ENCODE measurements at places on chromosomes 11 and 22. TPM values are rescaled to one million over a fixed set of nuclear protein-coding genes. Genes with fewer than 3 reads are reported as not detected.

GRCh38 chr11:14423633-14424032 lies 64.7 kb upstream of the RRAS2 start:
- no peak for DNase-seq

ME3 gene
- 18.9 TPM for total RNA-seq

- DNase-seq: no peak
These were observed 59.4 kb upstream of the CD44 start for GRCh38 chr11:35079611-35080010.

GRAMD1B gene
- 8.5 TPM for total RNA-seq

GRCh38 chr22:47401976-47402770 lies 639.7 kb downstream of the TBC1D22A start:
- DNase-seq: no peak

GRIA4 gene
- 2.9 TPM for total RNA-seq

- no peak for DNase-seq
These were observed 89.8 kb downstream of the ALX4 start for GRCh38 chr11:44219830-44220796.

DNA sequence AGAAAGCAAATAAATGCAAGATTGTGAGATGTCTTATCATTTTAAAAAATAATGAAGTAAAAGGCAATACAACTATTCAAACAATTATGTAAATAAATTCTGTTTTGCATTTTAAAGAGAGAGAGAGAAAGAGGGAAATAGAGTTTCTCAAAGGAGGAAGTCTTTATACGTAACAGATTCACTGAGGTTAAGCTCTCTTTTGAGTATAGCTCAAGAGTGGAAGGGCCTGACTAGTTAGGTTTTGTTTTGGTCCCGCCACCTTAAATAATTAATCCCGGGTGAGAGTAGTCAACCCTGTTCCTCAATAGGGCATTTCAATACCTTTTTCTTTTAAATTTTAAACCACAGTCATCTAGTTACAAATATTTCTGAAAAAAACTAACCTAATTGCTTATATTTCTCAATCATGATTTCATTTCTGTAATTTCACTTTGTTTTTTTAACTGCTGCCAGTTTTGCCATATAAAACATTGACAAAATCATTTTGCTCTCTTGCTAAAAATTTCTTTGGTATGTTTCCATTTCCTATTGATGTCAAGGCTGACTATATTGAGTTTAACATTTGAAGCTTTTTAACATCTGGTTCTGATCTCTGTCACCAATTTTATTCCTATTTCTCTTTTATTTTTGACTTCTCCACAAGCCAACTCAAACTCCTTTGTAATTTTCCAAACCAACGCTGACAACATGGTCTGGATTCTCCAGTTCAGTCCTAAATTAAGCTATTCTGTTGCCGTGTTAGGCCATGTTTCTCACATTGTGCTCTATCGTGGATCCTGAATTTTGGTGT lies 10.3 kb downstream of the OR10D3 start:
- DNase-seq: no peak

- no peak for DNase-seq
These were observed 51.9 kb upstream of the ALX4 start for GRCh38 chr11:44361813-44362212.

DNA sequence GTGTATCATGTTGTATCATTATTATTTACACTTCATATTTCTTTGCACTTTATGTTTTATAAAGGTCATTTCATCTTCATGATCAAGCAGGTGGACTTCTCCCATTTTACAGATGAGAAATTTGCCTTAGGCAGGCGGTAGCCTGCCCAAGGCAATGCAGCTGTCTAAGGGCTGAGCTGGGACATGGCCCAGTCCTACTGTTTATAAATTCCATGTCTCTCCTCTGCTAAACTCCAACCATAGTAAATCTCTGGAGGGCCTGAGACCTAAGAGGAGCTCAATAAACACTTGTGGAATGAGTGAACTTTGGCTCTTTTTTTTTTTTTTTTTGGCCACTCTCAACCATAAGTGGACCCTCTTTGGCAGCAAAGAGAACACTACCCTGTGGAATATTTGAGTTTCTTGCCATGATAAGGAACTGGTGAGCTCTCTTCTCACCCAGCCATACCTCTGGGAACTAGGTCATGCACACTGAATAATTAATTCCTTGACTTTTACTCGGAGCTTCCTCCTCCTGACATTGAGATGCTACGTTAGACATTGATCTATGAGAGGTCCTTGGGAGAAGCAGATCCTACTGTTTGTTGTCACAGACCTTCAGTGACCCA lies 29.9 kb downstream of the MICAL2 start:
- DNase-seq: no peak

KCTD14 gene
- 1.6 TPM for total RNA-seq

DNA sequence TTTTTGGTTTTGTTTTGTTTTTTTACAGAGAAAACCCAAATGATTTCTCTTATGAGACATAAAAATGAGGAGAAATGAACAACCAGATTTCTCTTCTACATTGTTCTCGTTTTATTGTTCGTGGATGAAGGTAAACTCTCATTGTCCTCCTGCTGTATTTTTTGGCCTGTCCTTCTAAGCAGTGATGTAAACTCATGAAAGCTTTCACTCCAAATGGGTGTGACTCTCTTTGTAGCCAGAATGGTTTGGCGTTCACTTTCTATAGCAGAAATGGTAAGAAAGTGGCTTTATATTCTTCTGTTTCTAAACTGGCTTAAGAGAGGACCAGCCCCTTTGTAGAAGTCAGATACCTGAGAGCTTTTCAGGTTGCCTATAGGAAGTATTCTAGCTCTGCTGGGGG lies 15.5 kb upstream of the BMAL1 start:
- DNase-seq: no peak

GRCh38 chr11:62193952-62194351 lies 3.9 kb downstream of the SCGB1D1 start:
- DNase-seq: no peak

KCNQ1 gene
- total RNA-seq: 0.86 TPM

MYO7A gene
- 2.1 TPM for total RNA-seq

DNA sequence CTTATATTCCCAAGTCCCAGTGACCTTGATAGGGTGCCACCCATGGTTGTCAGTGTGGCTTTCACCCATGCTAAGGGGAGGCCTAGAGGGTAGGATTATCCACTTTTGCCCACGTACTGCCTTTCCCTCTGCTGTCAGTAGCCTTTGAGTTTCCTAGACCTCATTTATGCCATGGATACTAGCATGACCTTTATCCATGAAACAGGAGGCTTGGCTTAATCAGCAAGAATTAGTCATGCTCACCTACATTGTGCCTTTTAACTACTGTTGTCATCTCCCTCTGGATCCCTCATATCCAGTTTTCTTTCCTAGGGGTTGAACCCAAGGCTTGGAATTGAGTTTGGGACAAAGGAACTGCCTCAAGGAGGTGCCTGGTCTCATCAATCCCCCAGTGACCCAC lies 716.7 kb downstream of the NTM start:
- no peak for DNase-seq

- no peak for DNase-seq
These were observed 35.4 kb downstream of the LMO1 start for GRCh38 chr11:8228231-8228630.

GRCh38 chr11:69381681-69382130 lies 87.8 kb downstream of the MYEOV start:
- DNase-seq: no peak

DNA sequence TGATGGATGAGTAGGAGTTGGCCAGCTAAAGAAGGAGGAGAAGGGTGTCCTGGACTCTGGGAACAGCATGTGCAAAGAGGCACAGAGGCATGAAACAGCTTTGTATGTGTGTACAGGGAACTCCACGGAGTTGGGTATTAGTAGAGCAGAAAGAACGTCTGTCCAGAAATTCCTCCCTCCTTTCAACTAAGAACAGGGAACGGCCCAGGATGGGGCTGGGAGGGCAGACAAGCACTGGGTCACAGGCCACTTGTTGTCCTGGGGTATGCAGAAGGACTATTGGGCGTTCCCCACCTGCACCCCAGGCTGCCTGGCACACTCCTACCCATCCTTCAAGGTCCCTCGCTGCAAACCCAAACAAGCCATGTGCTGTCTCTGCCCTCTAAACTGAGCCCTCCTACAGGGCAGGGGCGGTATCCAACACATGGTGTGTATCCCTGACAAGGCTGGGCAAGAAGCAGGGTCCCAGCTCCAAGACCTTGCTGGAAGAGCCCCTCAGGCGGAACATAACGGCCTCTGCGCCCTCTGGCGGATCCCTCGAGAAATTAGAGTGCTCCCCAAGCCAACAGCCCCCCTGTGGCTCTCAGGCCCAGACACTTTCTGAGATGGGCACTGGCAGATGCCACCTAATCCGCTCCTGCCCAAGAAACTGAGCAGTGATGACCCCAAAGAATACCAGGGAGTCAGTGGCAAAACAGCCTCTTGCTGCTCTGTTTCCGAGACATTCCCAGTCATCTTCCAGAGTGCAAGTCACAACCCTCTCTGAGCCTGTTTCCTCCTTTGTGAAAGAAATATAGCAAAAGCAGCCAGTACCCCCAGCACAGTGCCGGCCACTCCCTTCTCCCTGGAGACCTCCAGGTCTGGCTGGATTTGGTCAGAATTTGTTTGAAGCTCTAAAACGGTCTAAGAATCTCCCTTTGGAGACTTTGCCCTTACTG lies 1.6 kb upstream of the ELFN2 start:
- peak; percentile 73 for DNase-seq

- no peak for DNase-seq
These were observed 111.0 kb upstream of the APOA1 start for GRCh38 chr11:116948391-116948790.

UBXN1 gene
- total RNA-seq: 113 TPM

DNA sequence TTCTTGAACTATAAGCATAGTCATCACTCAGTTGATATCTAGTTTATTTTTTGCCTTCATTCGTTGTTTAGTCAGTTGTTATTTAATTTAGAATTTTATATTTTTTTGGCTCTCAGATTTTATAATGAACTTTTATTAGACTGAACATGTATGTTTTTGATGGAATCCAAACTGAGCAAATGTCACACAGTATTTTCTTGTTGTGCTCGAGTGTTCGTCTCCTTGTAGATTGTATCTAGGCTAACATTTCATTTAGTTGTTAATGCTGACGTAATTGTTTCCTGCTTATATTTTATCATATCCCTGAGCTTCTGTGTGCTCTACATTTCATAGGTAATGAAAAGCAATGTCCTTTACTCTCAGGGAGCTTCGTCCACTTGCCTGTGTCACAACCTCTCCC lies 286.2 kb downstream of the TMEM135 start:
- DNase-seq: no peak

- no peak for DNase-seq
These were observed 122.6 kb upstream of the RASSF10 start for GRCh38 chr11:12886508-12886907.

- no peak for DNase-seq
These were observed 13.1 kb downstream of the GRIK4 start for GRCh38 chr11:120524536-120525085.

LARGE1 gene
- 34.5 TPM for total RNA-seq

GRCh38 chr11:87265132-87265531 lies 227.4 kb downstream of the TMEM135 start:
- DNase-seq: no peak

GAB4 gene
- total RNA-seq: not detected

DNA sequence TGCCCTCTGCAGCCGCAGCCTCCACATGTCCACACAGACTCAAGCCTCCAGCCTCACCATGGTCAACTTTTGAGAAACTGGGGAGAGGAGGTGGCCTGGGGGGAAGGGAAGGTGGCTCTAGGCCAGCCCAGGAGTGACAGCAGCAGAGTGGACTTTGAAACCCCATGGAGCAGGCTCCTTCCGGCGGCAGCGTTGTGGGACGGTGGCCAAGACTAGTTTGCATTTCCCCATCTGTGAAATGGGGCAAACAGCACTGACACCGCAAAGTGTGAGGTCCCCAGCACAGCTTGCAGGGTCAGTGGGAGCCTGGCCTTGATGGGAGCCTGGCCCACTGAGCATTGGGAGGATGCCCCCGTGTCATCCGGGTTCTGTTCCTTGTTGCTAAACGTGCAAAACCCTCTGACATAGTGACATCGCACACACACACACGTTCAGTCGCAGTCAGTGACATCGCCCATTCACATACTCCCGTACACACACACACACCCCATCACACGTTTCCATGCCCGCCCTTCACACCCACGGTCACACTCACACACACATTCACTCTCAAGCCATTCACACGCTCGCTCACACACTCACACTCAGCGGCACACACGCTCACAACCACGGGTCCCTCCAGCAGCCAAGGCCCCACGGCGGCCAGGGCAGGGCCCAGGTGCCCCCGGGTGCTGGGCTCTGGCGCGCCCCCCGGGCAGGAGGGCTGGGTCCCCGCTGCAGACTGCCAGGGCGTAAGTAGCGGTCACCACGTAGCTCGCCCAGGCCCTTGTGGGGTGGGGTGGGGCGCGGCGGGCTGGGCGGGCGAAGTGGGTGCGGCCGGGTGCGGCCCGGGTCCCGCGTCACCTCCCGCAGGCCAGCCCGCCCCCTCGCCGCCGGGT lies 585 bp downstream of the CYB5R3 start:
- DNase-seq: no peak

DNA sequence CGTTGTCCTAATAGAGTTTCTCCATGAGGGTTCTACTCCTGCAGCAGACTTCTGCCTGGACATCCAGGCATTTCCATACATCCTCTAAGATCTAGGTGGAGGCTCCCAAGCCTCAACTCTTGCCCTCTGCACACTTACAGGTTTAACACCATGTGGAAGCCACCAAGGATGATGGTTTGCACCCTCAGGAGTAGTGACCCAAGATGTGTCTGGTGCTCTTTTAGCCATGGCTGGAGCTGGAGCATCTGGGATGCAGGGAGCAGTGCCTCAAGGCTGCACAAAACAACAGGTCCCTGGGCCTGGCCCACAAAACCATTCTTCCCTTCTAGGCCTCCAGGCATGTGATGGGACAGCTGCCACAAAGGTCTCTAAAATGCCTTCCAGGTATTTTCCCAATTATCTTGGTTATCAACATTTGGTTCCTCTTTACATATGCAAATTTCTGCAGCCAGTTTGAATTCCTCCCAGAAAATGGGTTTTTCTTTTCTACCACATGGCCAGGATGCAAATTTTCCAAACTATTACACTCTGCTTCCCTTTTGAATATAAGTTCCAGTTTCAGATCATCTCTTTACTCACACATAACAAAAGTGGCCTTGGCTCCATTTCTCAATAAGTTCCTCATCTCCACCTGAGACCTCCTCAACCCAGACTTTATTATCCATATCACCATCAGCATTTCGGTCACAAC lies 69.5 kb upstream of the GNAZ start:
- DNase-seq: no peak

VSIG10L2 gene
- not detected for total RNA-seq

DNA sequence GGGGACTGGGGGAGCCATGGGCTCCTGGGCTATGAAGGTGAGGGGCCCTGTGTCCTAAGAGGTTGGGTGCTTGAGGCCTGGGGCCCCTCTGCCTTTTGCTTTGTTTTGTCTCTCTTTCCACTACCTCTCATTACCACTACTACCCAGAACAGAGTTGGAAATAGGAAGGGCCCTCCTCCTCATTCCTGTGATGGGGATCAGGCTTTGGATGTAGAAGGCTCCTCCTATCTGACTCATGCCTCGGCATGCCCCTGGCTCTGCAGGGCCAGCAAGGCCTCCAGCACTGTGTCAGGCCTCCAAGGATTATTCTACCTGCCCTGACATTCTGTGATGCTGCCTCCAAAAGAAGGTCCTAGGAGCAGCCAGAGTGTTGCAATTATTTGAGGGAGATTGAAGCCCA lies 766 bp downstream of the IZUMO1R start:
- DNase-seq: no peak

- DNase-seq: no peak
These were observed 49.9 kb downstream of the TRAF6 start for GRCh38 chr11:36460220-36460619.

GRCh38 chr11:58573451-58574104 lies 2.1 kb downstream of the LPXN start:
- DNase-seq: no peak

- no peak for DNase-seq
These were observed 31.8 kb upstream of the GPR83 start for GRCh38 chr11:94433049-94433448.

All from neural crest cell (in vitro differentiated cells).